ENCODE measurements at places on chromosomes 16 and 17.
A peak's percentile ranks its signal among the peaks of the same experiment; 100 is the strongest.

DNA sequence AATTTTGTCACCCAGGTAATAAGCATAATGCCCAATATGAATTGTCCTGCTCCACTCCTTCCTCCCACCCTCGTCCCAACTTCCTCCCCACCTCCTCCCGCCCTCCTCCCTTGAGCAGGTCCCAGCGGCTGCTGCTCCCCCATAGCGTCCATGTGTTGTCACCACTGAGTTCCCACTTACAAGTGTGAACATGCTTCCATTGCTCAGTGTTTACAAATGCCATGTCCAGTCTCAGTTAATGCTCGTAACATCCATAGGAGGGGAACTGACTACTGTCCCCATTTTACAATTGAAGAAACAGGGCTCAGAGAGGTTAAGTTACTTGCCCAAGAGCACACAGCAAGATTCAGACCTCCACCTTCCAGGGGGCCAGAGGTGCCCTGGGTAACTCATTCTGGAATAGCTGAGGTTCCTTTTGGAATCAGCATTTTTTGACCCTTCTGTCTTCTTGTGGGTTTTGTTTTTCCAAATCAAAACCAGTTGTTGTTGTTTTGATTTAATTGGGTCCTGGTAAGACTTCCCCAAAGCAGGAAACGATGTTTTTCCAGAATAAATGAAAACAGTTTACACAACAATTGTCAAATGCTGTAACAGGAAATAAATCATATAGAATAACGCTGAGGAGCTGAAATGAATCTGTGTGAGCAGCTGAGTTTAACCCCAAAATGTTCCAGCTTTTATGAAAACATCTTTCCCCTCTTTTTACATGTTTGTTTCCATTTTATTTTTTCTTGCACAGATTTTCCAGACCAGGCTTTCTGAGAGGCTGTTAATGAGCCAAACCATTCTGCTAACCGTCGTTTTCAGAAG lies 73.9 kb downstream of the ZDHHC7 start:
- H3K27me3 ChIP-seq, result no peaks in the 10 kb centered on the region
- no peak overlapping the region for H3K27ac ChIP-seq
- H3K4me3 ChIP-seq, result no peak overlapping the region
- no peaks in the 10 kb centered on the region for H3K36me3 ChIP-seq

DNA sequence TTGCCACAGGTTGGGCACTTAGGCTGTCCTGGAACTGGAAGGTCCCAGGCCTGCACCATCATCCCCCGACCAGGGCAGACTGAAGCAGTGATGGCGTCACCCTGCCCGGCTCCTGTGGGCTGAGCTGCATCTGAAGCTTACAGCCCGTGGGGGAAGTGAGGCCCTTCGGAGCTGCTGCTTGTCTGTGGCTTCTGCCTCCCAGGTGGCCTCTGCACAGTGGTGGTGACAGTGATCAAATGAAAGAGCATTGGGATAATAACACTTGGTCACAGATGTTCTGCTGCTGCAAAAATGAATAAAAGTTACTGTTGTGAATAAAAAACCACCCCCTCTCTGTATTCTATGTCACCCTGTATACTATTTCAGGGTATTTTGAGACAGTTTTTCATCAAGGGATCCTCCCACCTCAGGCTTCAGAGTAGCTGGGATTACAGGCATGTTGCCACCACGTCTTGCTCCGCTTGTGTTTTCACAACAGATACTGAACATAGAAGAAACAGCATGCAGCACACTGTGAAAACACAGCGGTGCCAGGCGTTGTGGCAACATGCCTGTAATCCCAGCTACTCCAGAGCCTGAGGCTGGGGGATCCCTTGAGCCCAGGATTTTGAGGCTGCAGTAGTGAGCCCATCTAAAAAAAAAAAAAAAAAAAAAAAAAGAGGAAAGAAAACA lies 165.0 kb downstream of the LGALS9B start:
- no peak overlapping the region for H3K27ac ChIP-seq
- no peaks in the 10 kb centered on the region for H3K4me1 ChIP-seq
- H3K4me3 ChIP-seq, result no peak overlapping the region
- H3K27me3 ChIP-seq, result no peaks in the 10 kb centered on the region
- H3K36me3 ChIP-seq, result no peaks in the 10 kb centered on the region
- DNase-seq, result no peak

DNA sequence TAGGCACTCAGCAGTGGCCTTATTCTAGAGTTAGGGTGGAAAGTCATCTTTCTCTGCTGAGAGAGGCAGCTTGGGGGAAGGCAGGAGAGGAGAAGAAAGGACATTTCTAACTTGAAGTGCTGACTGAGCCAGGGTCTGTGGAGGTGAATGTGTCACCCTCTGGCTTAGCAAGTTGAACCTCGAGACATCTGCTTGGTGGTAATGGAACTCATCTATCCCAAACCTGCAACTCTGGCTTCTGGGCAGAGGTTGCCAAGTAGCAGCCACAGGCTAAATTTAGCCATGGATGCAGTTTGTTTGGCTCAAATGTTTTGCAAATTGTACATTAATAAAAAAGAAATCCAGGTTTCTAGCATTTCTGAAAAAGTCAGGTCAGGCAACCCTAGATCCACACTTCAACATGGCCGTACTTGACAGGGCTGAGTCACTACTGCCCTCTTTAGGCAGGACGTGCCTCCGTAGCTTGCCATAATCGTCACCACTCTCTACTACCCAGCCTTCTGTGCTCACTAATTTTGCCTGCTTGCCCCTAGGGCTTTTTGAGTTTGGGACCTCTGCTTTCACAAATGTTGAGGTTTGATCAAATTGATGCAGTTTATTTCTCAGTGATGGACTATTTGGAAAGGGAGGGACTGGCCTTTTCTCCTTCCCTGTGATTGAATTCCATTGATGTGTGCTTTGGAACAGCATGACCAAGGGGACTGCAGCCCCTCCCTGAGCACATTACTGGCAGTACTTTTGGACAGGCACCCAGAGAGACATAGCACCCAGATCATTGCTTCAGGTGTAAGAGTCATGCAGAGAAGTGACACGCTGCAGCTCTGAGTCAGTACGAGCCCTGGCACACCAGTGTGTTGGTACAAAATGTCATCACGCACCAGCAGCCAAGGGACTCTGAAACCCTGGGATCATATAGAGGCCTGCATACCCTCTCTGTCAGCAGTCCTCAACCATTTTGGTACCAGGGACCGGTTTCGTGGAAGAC lies 5.2 kb downstream of the CDH13 start:
- no peak overlapping the region for H3K4me3 ChIP-seq
- peaks cover 45% of the 10 kb centered on the region for H3K4me1 ChIP-seq
- H3K27ac ChIP-seq, result no peak overlapping the region
- peaks cover 12% of the 10 kb centered on the region for H3K27me3 ChIP-seq

- H3K27me3 ChIP-seq, result no peaks in the 10 kb centered on the region
- peak overlapping the region; percentile 51 for H3K27ac ChIP-seq
- no peak overlapping the region for H3K4me3 ChIP-seq
Observed at GRCh38 chr17:80827646-80828643, 163.7 kb upstream of the CHMP6 start.

DNA sequence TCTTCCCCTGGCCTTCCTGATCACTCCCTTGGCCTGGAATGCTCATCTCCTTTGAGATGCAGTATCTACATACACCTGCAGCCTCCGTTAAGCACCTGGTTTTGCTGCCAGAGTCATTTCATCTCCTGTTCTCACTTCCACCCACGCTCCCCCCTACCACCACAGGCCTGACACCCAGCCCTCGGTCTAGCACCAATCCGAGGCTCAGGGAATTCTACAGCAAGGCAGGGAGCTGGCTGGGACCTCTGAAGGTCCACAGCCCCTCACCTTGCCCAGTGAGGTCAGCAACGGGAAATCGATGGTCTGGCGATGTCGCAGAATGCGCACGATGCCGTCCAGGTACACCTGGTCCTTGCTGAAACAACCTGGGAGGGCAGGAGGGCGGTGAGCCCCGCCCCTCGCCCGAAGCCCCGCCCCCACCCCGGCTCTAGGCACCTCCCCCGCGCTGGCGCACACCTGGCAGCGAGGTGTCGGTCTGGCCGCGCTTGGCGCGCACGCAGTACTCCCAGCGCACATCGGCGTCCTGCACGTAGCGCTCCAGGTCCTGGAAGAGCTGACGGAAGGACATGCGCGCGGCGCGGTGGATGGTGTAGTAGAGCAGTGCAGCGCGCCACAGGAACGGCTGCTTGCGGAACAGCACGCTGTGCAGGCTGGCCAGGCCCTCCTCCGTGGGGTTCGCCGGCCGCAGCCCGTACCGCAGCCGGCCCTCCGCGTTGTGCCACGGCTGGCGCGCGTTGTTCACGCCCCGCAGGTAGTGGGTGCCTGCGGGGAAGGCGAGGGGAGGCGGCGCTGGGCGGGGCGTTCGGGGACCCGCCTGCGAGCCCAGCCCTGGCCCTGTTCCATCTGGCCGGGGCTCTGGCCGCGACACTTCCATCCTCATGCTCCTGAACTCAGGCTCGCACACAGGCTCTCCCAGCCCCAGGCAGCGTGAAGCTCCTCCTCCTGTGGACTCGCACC lies 5.7 kb downstream of the MATCAP1 start:
- no peaks in the 10 kb centered on the region for H3K27me3 ChIP-seq
- H3K4me1 ChIP-seq, result peaks cover 39% of the 10 kb centered on the region
- H3K4me3 ChIP-seq, result peak overlapping the region; percentile 46
- H3K36me3 ChIP-seq, result no peaks in the 10 kb centered on the region

DNA sequence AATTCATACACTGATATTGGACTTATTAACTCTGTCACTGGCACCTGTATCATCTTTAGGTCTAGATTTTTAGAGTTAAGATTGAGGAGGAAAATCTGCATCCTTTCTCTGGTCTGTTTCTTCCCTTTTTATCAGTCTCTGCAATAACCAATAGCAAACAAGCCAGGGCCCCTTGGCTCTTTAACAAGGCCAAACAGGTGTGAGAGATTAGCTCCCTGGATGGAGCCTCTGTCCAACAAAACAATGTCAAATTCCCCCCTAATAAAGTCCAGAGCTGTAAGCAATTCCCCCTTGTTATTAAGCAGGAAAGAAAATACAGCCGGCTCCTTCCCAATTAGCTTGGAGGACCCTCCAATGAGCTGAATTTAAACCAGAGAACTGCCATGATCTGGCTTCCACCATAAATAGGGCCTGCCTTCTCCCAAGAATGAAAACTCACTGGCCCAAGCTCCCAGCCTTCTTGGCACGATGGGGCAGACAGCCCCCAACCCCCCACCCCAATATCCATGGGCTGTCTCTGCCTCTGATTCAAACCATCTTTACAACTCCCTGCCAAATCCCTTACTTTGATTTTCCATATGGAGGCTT lies 56.1 kb upstream of the SOX9 start:
- no peak for DNase-seq
- no peaks in the 10 kb centered on the region for H3K36me3 ChIP-seq
- no peak overlapping the region for H3K27ac ChIP-seq
- peaks cover 6% of the 10 kb centered on the region for H3K4me1 ChIP-seq
- H3K27me3 ChIP-seq, result no peaks in the 10 kb centered on the region
- no peak overlapping the region for H3K4me3 ChIP-seq

DNA sequence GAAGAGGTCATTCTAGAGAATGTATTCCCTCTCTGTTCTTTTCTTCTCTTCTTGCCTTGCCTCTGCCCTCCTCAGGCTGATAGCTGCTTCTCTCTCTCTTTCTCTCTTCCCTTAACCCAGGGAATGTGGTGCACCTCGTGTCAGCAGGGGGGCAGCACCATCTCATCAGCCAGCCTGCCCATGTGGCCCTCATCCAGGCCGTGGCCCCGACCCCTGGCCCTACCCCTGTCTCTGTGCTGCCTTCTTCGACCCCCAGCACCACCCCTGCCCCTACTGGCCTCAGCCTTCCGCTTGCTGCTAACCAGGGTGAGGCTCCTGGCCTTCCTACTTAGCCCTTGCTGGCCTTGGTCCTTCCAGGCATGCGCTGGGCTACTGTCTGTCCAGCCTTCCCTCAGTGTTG lies 23.5 kb downstream of the SRCAP start:
- H3K4me3 ChIP-seq, result no peak overlapping the region
- no peaks in the 10 kb centered on the region for H3K27me3 ChIP-seq
- H3K4me1 ChIP-seq, result no peaks in the 10 kb centered on the region
- no peak overlapping the region for H3K27ac ChIP-seq
- DNase-seq, result peak; percentile 59
- peaks cover 74% of the 10 kb centered on the region for H3K36me3 ChIP-seq

- peaks cover 3% of the 10 kb centered on the region for H3K4me1 ChIP-seq
- DNase-seq, result peak; percentile 39
- no peak overlapping the region for H3K4me3 ChIP-seq
- H3K27me3 ChIP-seq, result no peaks in the 10 kb centered on the region
- no peak overlapping the region for H3K27ac ChIP-seq
Observed at GRCh38 chr17:8021565-8022359, 17.1 kb upstream of the ALOX15B start.

DNA sequence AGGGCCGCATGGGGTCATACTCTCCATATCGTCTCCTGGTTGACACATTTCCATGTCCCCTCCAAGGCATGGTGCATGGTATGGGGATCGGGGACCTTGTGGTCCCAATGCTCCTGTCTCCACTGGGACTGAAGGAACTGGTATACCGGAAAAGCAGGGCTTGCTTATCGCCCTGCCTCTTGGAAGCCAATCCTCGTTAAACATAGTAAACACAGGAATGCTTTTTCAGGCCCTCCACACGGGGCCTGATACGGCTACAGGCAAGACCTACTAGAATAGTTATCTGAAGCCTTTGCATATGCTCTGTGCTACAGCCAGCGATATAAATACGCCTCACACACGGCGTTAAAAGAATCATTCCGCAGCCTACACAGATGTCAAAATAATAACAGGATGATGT lies 159.5 kb downstream of the SHISA9 start:
- no peaks in the 10 kb centered on the region for H3K4me1 ChIP-seq
- no peak overlapping the region for H3K27ac ChIP-seq
- no peaks in the 10 kb centered on the region for H3K27me3 ChIP-seq
- no peak for DNase-seq
- no peak overlapping the region for H3K4me3 ChIP-seq

GRCh38 chr16:81661082-81661481 lies 118.0 kb upstream of the PLCG2 start:
- no peak for DNase-seq
- no peaks in the 10 kb centered on the region for H3K27me3 ChIP-seq
- H3K4me3 ChIP-seq, result no peak overlapping the region
- peaks cover 27% of the 10 kb centered on the region for H3K4me1 ChIP-seq
- peaks cover 72% of the 10 kb centered on the region for H3K36me3 ChIP-seq
- no peak overlapping the region for H3K27ac ChIP-seq

GRCh38 chr17:72304859-72305258 lies 184.0 kb downstream of the SOX9 start:
- H3K4me1 ChIP-seq, result no peaks in the 10 kb centered on the region
- no peak overlapping the region for H3K27ac ChIP-seq
- H3K27me3 ChIP-seq, result no peaks in the 10 kb centered on the region

- no peak overlapping the region for H3K4me3 ChIP-seq
- no peak for DNase-seq
- H3K4me1 ChIP-seq, result no peaks in the 10 kb centered on the region
- no peaks in the 10 kb centered on the region for H3K27me3 ChIP-seq
Observed at GRCh38 chr17:15659236-15659635, 24.9 kb downstream of the TRIM16 start.

DNA sequence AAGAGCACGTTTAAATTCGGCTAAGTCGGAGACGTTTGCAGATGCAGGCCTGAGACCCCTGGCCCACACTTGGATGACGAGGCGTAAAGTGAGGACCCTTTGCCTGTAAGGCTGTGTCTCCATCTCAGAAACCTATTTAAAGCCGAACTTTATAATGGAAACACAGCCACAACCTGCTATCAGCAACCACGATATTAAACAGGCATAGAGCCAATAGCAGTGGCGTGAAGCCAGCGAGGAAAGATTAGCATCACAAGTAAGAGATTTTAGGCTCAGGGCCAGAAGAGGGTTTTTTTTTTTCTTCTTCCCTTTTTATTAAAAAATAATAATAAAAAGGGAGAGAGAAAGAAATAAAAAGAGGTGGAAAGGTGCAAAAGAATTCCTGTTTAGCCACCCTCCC lies 111.3 kb upstream of the NOL11 start:
- DNase-seq, result no peak
- H3K4me3 ChIP-seq, result no peak overlapping the region
- peaks cover 20% of the 10 kb centered on the region for H3K4me1 ChIP-seq
- H3K36me3 ChIP-seq, result no peaks in the 10 kb centered on the region
- no peaks in the 10 kb centered on the region for H3K27me3 ChIP-seq

GRCh38 chr17:67476787-67477335 lies 99.8 kb downstream of the PITPNC1 start:
- no peak overlapping the region for H3K27ac ChIP-seq
- H3K36me3 ChIP-seq, result no peaks in the 10 kb centered on the region
- no peaks in the 10 kb centered on the region for H3K27me3 ChIP-seq
- H3K4me3 ChIP-seq, result no peak overlapping the region
- no peak for DNase-seq
